ENCODE measurements at places on chromosomes 1 and 21.

- DNase-seq = no peak
These were observed 224.9 kb upstream of the COA6 start for GRCh38 chr1:234148350-234148749.

DNA sequence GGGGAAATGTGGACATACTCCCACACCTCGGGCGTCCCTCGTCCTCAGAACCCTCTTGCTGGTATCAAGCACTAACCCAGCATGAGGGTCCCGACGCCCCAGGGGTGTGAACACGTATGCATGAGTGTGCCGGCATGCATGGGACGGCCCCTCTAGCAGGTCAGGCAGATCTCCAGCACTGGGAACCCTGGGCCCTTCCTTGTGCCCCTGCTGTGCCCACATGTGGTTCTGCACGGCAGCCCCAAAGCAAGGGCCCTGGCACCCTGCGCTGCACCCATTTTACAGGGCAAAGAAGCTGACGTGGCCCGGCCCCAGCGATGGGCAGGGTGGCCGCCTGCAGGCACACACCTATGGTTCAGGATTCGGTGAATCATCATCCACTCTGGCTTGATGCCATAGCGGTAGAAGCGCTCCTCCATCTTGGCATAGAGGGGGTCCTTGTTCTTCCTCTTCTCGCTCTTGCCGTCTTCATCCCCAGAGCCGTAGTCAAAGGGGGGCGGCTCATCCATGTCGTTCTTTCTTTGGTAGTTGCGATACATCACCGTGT, 34.2 kb downstream of the CHD5 start:
- DNase-seq = no peak

DNA sequence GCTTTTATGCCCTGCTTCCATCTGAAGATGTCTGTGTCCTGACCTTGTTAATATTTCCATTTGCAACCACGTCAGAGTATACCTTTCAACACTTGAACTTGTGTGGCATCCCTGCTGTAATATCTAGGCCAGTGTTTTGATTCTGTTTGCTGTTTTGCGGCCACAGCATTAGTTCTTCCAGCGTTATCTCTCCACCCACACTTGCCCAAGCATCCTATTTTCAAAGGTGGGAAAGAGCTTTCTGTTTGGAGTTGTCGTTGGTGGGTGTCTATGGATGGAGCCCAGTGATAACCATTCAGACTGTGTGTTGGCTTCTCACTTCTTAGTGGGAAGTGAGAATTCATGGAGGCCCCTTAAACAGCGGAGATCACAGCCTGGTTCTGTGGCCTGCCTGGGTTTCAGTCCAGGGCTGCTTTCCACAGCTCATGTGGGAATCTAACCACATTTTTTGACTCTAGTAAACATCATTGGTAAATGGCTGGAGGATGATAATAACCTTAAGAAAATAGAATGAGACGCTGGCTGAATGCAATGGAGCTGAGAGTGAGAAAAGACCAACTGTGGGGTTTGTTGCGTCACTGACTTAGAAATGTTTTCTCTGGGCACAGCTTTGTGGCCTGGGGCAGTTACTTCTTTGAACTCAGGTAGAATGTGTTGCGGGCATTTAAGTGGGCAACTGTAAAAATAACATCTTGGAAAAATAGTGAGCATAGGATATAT, 7.6 kb downstream of the TENT5C start:
- no peak for DNase-seq

GRCh38 chr1:35573198-35574124, at the start of gene TFAP2E:
TSS of gene TFAP2E (plus strand) at chr1:35573314. CDS start at chr1:35573578, 264 bp downstream.
- DNase-seq = peak; percentile 30

DNA sequence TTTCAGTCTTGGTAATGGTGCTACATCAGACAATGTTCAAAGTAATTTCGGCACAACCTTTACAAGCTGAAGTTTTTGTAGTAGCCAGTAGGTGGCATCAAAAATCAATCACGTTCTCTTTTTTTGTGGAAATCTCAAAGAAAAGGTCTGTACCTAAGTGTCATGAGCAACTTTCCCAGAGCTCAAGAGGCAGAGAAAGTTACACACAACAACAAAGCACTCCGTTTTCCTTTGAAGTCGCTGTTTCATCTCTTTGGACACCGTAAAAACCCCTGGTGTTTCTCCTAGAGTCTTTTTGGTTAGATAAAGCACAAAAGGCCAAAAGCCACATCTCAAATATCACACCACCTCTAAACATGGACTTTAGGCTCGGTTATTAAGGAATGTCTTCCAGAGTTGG, 131.6 kb downstream of the LHX8 start:
- no peak for DNase-seq

DNA sequence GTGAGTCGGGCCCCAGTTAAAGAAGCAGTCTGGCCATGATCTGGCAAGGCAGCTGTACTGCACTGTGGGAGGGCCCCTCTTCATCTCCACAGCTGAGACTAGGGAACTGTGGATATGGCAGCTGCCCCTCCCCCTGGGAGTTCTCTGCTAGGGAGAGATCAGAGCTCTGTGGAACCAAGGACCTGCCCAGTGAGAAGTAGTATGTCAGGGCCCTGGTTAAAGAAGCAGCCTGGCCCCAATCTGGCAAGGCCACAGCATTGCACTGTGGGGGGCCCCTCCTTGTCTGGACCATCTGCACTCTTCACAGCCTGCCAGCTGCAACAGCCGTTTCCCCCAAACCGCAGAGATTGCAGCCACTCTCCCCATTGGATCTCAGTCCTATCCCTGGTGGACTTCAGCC, 208.5 kb downstream of the DNAH14 start:
- no peak for DNase-seq

GRCh38 chr1:156664767-156665411, 12.3 kb downstream of the NES start:
- no peak for DNase-seq

DNA sequence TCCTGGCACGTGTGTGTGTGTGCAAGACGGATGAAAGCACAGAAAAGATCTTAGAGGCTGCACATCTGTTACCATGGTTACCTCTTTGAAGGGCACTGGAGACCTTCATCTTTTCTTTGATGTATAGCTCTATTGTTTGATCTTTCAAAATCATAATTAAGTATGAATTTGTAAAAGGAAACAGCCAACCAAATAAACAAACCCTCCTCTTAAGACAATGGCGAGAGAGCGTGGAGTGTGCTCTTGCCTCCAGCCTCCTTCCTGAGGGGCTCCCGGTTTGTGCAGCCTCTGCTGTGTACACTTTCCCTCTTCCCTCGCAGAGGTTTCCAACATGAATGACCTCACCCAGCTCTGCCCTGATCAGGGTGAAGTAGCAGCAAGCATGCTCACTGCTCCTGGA, 27.9 kb downstream of the CACNA1S start:
- no peak for DNase-seq

DNA sequence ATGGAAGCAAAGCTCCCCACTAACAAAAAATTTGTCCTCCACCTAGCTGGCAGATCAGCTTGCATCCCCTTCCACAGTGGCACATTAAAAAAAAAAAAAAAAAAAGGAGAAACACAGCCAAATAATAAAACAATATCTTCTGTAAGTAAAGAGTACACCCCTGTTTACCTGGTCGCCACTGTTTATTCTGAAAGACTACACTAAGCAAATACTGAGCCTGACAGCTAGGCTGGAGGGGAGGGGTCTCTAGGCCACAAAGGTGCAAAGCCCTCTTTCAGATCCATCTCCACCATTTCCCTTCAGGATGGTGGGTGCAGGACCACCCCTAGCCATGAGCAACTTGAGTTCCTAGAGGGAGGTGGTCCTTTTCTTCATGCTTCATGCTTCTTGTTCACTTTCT, 22.8 kb upstream of the SLC45A3 start:
- DNase-seq = no peak

DNA sequence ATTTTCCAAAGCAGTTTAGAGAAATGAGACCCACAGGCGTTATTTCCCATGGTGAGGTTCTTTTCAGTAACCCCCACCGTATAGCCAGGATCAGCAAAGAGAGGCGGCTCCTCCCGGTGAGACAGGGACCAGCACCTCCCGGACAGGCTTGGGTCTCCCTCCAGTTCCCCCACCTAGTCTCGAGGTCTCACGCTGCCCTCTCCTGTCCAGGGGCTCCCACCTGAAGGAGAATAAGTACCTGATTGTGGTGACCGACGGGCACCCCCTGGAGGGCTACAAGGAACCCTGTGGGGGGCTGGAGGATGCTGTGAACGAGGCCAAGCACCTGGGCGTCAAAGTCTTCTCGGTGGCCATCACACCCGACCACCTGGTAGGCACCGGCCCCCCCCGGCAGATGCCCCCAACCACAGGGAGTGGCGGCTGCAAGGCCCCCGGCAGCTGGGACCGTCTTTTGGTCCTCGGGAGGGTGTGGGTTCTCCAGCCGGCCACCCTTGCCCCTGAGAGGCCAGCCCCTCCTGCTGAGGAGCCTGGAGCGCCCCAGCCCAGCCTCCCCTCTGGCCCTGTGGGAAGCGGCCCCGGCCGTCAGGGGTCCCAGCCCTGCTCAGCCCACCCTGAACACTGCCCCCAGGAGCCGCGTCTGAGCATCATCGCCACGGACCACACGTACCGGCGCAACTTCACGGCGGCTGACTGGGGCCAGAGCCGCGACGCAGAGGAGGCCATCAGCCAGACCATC, 4.9 kb downstream of the COL6A1 start:
- DNase-seq = no peak

DNA sequence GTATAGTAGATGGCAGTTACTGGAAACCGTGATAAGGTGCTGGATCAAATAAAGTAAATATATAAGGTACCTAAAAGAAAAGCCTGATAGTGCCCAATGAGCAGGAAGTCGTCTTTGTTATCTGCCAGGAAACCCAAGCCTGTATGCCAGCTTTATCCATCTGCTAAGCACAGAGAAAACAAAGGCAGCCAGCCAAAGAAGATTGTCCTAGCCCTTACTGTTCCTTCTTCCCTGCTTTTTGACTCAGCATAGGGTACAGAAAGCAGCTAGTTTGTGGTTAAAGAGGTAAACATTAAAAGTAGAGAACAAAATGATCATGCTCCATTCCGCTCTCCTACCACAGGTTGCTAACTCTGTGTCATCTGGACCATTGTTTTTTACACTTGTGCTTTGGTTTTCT, 10.1 kb downstream of the KRTAP22-2 start:
- DNase-seq = no peak

GRCh38 chr1:4020449-4020848, 120.4 kb upstream of the C1orf174 start:
- DNase-seq = no peak

- no peak for DNase-seq
These were observed 17.9 kb downstream of the MTX1 start for GRCh38 chr1:155226188-155226909.

- DNase-seq = no peak
These were observed 71.0 kb downstream of the ACTL8 start for GRCh38 chr1:17826165-17826488.

DNA sequence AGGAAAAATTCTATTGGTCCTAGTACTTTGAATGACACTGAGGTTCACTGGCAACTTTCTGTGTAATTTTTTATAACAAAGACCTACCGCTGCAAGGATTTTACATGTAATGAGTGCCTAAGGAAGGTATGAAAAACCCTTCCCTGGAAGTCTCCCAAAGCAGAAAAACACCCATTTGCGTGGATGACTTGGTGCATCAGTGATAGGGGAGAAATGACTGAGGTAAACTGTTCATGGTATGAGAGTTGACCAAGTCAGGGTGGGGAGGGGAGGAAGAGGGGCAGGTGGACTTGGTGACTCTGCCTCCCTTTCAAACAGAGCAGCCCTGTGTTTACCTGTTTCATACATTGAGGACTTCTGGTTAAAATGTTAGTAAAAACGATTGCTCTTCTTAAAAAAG, 78.8 kb upstream of the IPO9 start:
- DNase-seq = no peak

GRCh38 chr1:46102769-46103476, 29.5 kb downstream of the PIK3R3 start:
- DNase-seq = no peak

DNA sequence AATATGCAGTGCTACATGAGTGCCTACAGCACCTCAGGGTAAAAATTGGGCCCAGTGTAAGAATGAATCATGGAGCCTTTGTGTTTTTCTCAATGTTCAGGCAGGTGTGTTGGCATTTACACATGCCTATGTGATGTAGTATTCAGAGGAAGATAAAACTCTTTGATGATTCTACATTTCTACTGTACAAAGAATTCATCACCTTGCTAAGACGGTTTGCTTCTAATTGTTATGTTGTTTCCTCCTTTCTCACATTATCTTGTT, 867.3 kb downstream of the TTLL7 start:
- DNase-seq = no peak

DNA sequence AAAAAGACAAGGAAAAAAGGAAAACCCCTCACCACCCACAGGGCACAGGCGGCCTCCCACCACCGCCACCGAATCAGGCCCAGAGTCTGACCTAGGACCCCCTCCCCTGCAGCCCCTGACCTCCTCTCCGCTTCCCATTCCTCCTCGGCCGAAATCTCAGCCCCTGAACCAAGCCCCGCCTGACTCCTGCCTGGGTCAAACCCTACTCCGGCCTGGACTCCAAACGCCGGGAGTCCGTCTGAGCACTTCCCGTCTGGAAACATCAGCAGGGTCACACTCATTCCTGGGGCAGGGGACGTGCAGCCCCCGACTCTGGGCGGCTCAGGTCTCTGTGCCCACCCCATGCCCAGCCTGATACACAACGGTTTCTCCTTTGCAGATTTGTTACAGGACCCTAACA, 26.4 kb upstream of the SUMO3 start:
- no peak for DNase-seq

DNA sequence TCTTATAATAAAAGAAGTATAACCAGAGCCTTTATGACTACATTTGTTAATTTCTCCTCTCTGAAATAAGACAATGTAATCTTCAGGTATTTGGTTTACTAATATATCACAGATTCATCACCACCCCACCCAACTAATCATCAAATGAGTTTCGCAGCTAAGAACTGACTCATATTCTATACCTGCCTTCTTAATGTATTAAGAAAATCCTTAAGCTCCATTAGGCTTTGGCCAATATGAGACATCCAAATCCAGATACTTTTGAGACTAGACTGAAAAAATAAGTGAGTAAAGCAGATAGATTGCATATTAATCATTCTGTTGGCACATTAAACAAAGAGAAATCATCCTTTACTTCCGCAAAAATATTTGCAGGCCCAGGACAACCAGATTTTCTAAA, 18.7 kb upstream of the FMO2 start:
- DNase-seq = no peak

GRCh38 chr1:5682626-5683225, 309.5 kb downstream of the NPHP4 start:
- DNase-seq = no peak

GRCh38 chr1:8075511-8076051, 49.5 kb upstream of the ERRFI1 start:
- no peak for DNase-seq

GRCh38 chr1:230263568-230264195, 162.4 kb downstream of the PGBD5 start:
- DNase-seq = no peak

- no peak for DNase-seq
These were observed 20.7 kb upstream of the DNASE2B start for GRCh38 chr1:84377480-84378095.
